Stimulated activated CD4-positive, alpha-beta T cell treated with anti-CD3 and anti-CD28 coated beads, Interleukin-15, amount 100 ng/mL, for 1 hour (primary cell): ENCODE measurements at places on chromosomes 3 and 15.

- DNase-seq, result no peak
These were observed at the start of gene SLC15A2 for GRCh38 chr3:121894301-121894990. Gene SLC15A2 (plus strand): TSS chr3:121894401. CDS start chr3:121894477, 76 bp downstream.

GRCh38 chr3:80036176-80036575 lies 268.4 kb upstream of the ROBO1 start:
- DNase-seq, result no peak

GRCh38 chr15:86157606-86158293 lies 78.1 kb downstream of the AGBL1 start:
- no peak for DNase-seq

DNA sequence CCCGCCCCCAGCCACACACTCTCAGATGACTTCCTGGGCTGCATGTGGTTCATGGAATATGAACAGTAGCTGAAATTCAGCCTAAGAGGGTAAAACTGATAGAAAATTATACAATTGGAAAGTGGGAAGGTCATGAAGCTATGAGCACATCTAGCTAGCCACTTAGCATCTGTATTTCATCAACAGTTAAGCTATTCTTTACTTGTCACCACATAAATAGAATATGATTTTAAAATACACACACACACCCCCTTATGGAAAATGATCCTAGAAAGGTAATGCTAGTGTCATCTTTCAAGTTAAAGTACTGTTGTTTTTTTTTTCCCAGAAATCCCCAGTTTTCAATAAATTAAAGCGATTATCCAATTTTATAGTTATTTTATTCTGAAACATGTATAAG lies 3.6 kb downstream of the MAP4 start:
- DNase-seq, result no peak

DNA sequence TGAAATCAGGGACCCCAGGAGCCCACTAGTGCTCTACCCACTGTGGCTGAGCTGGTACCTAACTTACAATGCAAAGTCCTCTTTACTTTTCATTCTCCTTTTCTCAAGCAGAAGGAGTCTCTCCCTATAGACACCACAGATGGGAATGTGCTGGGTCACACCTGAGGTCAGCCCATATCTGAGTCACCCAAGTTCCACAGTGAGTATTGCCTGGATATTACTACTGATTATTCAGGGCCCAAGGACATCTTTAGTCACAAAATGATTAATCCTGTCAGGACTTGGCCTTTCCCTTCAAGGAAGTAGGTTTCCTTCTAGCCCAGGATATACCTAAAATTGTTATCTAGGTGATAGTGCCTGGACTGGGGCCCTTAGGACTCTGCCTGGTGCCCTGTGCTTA lies 1305.2 kb downstream of the SI start:
- no peak for DNase-seq

DNA sequence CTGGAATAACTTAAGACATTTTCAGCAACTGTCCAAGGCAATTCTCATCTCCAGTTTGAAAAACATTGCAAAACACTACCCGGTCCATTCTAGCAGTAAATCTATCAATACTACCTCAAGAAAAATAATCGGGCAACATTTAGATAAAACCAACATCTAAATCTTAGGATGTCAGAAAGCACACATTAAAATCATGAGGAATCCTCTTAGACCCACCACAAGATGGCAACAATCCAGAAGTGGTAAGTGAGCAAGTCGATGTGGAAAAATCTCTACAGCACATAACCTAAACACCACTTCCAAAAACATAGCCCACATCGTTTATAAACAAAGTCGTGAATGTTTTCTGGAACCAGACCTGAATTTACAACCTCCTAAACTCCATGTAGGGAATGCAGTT lies 5.7 kb downstream of the PLCH1 start:
- DNase-seq, result no peak

DNA sequence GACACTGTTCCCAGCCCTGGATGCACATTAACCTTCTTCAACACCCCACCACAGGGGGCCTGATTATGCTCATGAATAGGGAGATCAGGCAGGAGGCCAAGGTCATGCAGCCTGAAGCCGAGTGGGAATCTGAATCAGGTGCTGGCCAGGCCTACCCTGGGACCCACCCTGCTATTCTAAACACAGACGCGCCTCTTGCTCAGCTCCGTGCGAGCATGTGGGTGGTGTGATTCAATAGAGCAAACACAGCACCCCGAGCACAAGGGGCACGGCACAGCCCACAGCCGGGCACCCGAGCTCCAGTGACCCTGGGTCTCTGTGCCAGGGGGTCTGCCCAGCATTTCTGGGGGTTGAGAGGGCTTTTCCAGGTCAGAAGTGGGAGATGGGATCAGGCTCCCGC lies 24.6 kb upstream of the GRIP2 start:
- DNase-seq, result no peak

GRCh38 chr3:135448520-135448919 lies 517.0 kb upstream of the PPP2R3A start:
- no peak for DNase-seq

DNA sequence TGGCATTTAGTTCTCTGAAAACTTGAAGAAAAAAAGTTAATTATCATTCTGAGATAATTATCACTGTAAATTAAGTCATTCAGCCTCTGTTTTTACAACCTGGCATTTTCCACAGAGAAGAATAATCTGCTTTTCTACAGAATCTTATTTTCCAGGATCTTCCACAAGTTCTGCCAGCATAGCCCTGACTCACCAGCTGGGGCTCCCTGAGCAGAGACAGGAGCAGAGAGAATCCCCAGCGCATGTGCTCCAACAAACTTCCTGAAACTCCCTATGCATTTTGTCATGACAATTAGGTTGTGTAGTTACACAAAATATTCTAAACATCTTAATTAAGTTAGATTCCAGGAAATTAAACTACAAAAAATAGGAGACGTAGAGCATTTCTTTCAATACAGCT lies 32.1 kb upstream of the TMEM207 start:
- DNase-seq, result no peak

DNA sequence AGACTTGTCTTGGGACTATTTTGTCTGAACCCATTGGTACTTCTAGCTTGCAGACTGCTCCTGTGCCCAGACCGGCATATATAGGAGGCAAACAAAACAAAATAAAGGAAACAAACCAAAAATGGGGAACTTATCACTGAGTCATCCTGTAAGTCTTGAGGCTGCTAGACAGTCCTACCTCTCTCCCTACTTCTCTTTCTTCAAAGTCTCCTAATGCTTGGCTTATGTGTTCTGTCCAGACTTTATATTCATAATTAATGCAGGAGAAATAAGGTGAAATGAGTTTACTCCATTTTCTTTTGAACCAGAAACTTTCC lies 266.2 kb downstream of the ZNF385D start:
- DNase-seq, result no peak

- DNase-seq, result no peak
These were observed 140.9 kb downstream of the ATG7 start for GRCh38 chr3:11413071-11413470.

DNA sequence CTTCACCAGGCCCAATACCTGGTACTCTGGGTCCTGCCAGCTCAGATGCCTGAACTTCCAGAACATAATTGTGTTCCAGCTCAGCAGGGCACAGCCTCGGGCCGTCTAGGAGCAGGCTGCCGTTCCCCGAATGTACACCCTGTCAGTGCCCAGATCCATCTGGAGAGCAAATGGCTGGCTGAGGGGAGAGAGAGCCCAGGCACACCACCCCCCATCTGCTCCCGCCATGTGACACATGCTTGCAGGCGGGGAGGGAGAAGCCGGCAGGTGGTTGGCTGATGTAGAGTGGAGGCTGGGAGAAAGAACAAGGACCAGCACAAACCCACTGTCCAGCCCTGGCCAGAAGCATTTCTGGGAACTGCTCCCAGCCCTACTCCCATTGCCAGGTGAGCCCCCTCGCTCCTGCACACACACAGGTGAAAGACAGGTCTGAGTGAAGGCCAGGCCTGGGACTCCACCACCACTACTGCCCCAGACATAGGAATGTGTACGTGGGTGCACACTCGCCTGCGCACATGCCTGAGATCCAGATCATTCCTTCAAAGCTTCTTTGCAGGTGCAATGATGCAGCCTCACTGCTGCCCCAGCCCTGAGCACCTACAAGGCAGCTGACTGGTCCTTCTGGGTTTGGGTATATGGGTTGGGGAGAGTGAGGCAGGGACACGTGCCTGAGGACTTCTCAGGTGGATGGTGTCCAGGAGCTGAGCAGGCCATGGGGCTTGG lies 53.5 kb downstream of the SEMA5B start:
- DNase-seq, result no peak

GRCh38 chr3:111947231-111947630 lies 31.6 kb upstream of the ABHD10 start:
- DNase-seq, result no peak

DNA sequence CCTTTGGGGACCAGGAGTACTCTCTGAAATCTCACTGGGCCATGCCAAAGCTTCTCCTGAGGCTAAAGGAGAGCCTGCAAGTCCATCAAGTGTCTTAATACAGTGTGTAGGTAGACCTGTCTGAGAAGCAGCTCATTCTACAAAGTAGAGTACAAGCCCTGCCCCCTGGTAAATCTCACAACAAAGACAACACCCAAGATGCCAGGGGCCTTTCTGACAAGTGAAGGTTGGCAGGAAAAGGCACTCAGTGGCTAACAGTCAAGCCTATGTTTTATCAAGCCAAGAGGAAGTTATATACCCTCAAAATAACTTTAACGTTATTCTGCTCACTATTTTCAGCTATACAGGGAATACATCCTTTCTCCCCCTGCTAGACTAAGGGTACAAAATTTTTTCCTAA lies 58.3 kb downstream of the NMNAT3 start:
- no peak for DNase-seq

- DNase-seq, result no peak
These were observed 99.4 kb upstream of the MRPL3 start for GRCh38 chr3:131602011-131602779.

DNA sequence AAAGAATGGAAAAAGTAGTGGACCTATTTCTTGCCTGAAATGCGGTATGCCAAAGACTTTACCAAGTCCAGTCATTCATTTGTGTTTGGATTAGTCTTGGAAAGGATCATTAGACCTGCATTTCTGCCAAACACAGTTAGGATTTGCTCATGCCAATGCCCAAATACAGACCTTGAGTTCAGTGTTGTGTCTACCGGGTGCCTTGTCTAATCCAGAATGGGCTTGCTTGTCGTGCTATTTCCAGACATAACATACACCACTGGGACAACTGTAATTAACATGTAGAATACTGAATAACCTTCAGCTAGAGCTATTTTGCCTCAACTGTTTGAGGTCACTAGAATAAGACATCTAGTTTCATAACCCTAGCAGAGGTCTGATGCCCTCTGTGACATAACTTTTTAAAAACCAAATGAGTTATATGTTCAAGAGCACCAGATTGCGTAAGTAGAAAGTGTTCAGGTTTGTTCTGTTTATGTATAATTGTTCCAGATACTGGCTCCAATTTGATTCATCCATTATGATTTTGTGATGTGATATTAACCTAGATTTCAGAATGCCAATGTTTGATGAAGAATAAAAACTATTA lies 145.3 kb upstream of the DPH6 start:
- DNase-seq, result no peak

GRCh38 chr3:150308481-150309256 lies 99.4 kb upstream of the TSC22D2 start:
- DNase-seq, result no peak

GRCh38 chr15:84982301-84982920 lies 755 bp downstream of the PDE8A start:
- peak; percentile 12 for DNase-seq

DNA sequence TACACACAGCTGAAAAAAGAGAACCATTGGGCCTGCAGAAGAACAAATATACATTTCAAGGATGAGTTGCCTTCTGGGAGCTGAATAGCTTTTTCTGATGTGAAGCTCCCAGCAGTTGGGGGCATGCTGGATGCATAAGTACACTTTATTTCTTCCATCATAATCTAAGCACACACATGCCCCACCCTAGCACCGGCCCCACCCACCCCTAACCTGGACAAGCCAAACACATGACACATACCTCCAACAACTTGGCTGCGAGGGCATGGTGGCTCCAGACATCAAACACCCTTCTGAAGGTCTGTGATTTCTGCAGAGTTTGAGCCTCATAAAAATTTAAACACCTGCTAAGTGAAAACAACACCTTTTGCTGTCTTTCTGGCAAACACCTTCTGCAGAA lies 307.2 kb upstream of the TRIM42 start:
- DNase-seq, result no peak

GRCh38 chr3:20462226-20462625 lies 276.2 kb upstream of the SGO1 start:
- DNase-seq, result no peak

DNA sequence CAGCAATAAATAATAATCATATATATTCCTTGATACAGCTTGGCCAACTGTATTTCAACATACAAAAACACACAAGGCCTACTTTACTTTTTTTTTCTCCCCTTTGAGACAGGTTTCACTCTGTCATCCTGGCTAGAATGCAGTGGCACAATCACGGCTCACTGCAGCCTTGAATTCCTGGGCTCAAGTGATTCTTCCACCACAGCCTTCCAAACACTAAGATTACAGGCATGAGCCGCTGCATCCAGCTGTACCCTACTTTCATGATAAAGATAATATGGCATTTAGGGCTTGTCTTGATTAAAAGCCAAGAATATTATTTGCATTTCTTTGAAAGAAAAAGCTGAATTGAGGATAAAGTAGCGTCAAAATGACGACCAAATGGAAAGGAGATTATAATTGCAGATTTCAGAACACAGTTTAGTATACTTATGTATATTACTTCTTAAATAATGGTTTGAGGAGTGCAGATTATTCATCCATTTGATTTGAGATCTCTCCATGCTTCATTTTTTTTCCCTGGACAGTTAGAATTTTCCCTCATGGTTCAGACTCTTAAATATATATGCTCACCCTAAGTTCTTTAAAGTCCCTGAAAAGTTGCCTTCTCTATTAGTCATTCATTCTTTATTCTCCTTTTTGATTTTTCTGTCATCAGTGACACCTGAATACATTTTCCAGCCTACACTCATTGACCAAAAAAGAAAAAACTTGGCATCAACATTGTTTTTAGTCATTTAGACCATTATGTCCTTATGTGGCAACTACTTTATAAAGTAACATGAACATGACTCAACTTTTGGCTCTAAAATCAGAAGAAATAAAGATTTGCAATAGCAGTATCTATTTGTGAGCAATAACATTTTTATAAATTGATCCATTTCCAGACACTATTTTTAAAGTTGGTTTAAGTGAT lies 48.5 kb upstream of the MLF1 start:
- DNase-seq, result no peak

GRCh38 chr3:14273901-14274611 lies 95.4 kb downstream of the LSM3 start:
- no peak for DNase-seq

- DNase-seq, result no peak
These were observed 75.5 kb downstream of the SPATA16 start for GRCh38 chr3:173065543-173065981.

GRCh38 chr3:14773691-14774128 lies 45.1 kb upstream of the FGD5 start:
- no peak for DNase-seq

GRCh38 chr15:52709187-52709981 lies 30.2 kb upstream of the ATOSA start:
- DNase-seq, result no peak
